IPS-NIHi11 (cell line): ENCODE measurements at places on chromosomes 7 and 10.

GRCh38 chr7:53351681-53352080 is 316.2 kb downstream of the POM121L12 start:
- DNase-seq = no peak

- DNase-seq = no peak
Measured at GRCh38 chr7:16514729-16515128, 11.9 kb upstream of the LRRC72 start.

GRCh38 chr10:31399631-31400030 is 80.6 kb downstream of the ZEB1 start:
- peak; percentile 11 for DNase-seq

GRCh38 chr10:34667177-34667576 is 147.9 kb downstream of the PARD3 start:
- no peak for DNase-seq

DNA sequence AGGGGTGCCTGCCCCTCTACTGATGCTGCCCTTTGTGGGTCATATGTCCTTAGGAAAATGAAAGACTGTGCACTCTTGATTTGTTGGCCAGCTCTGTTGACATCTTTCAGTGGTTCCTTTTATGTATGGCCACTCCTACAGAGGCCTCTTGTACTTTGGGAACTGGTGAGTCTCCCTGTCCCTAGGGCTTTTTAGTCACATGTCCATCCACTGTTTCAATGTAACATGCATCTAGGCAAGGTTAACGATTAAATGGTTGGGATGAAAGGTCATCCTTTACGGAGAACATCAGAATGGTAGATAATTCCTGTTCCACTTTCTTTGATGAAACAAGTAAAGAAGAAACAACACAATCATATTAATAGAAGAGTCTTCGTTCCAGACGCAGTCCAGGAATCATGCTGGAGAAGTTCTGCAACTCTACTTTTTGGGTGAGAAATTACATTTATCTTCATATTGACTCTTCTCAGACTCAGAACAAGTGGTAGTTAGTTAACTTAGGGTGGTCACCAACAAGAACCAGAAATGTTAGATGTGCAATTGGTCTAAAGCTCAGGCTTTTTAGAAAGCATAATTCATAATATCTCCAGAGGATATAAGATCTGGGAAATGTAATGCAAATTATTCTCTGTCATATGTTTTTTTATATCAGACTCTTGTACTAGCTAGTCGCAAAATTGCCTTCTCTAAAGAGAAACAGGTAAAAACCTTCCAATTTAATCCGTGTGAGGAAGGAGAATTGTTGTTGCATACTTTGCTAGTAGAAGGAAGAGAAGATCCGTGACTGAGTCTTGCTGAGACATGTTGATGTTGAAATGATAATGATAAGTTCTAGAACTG is at the start of gene ABCC2:
Gene ABCC2 (plus strand): TSS at position 194 of the 840 bp plus-strand sequence. CDS start 205 bp downstream, at position 399.
- DNase-seq = no peak

DNA sequence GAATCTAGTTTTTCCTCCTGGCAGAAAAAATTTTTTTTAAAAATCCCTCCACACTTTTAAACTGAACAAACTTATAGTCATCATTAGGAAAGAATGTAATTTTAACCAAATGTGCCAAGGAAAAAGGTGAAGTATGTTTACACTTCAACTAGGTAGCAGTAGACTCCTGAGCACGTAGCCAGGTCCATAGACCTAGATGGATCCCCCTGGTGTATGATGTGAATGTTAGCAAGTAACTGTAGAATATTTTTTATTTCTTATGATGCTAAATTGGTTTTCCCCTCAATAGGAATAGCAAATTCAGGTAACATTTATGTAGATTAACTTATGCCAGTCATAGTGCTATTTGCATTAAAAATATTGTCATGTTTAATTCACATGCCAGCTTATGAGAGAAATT is 19.6 kb downstream of the CABCOCO1 start:
- DNase-seq = no peak

DNA sequence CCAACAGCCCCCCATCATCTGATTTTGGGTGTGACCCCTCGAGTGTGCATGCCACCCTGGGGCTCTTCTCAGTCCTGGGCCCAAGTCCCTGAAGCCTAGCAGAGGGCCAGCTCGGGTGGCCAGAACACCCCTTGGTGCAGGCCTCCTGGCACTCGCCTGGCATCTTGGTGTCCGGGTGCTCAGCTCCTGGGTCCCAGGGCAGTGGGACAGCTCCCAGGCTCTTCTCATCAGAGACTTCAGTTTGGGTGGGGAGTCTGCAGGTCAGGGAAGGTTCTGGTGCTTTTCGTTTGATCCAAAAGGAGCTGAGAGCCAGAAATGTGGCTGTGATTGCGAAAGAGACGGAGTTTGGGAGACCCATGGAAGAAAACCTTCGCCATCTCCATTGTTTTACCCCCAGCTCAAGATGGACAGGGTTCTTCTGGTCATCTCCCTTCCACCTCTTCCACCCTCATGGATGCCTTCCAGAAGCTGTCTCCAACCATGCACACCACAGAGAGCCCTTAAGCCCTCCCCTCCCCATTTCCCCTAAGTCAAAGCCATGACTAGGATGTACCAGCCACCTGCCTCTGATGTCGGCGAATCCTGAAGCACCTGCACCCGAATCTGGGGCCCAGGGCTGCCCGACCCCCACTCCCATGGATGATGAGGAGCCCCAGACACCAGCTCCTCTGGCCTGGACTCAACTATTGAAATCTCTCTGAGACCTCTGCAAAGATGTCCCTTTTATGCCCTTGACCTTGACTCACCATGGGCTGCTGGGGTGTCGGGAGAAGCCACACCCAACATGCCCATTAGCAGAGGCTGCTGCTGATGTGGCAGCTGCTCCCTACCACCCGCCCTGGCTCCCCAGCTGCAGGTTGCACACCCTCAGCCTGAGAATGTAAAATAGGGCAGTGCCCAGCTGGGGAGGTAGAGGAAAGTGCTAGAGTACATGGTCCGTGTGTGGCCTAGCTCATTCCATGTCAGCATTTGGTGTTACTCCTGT is 55.3 kb downstream of the ADCYAP1R1 start:
- DNase-seq = no peak

- DNase-seq = no peak
Measured at GRCh38 chr10:117967149-117967650, 79.5 kb downstream of the RAB11FIP2 start.

DNA sequence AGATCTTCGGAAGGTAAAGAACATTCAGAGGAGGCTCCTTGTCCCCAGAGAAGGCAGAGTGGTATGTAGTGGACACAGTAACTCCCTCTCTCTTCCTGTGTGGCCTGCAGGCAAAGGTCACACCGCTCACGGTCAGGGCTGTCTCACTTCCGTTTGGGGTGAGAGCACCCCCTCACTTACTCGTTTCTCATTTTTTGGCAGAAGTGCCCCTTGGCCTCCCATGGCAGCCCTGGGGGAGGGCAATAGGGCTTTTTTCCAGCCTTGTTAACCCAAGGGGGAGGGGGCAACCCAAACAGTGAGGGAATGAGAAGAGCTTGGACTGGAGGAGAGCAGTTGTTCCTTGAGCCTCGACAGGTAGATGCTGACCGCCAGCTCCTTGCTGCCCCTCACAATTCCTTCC is 31.8 kb upstream of the SRGN start:
- no peak for DNase-seq

GRCh38 chr7:101608772-101609713 is 20.1 kb downstream of the MYL10 start:
- DNase-seq = peak; percentile 72

DNA sequence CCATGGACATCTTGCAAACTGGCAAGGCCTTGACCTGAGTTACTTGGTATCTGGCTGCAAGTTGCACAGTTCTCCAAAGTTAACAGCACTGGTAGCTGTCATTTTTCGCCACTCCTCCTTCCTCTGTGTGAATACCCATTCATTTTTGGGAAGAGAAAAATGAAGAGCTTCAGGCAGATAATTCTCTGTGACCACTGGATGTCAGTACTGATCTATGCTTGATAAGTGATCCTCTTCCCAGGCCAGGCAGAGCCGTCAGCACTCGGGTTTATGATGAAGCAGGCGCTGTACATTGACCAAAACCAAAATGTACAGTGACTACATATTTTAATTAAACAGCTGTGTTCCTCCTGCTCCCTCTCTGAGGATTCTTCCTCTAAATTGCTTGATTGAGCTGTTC is 55.9 kb upstream of the PDZD8 start:
- DNase-seq = no peak

DNA sequence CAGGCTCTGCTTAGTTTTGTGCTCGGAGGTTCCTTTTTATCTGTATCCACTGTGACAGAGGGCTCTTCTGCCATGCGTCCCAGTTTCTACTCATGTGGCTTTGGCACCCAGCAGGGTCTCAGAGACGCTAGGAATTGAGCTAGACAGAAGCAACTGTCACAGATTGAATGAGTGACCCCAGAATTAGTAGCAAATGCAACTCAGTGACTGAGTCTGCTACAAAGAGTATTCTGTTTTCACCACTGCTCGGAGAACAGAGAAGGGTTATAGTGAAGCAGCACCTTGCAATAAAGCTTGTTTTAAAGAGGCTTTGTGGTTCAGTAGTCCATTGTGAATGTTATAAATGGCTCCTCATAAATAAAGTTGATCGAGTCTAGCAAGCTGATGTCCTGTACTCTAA is 113.2 kb downstream of the DNAH11 start:
- DNase-seq = no peak

GRCh38 chr10:124357561-124357885 is 61.2 kb downstream of the OAT start:
- DNase-seq = no peak

DNA sequence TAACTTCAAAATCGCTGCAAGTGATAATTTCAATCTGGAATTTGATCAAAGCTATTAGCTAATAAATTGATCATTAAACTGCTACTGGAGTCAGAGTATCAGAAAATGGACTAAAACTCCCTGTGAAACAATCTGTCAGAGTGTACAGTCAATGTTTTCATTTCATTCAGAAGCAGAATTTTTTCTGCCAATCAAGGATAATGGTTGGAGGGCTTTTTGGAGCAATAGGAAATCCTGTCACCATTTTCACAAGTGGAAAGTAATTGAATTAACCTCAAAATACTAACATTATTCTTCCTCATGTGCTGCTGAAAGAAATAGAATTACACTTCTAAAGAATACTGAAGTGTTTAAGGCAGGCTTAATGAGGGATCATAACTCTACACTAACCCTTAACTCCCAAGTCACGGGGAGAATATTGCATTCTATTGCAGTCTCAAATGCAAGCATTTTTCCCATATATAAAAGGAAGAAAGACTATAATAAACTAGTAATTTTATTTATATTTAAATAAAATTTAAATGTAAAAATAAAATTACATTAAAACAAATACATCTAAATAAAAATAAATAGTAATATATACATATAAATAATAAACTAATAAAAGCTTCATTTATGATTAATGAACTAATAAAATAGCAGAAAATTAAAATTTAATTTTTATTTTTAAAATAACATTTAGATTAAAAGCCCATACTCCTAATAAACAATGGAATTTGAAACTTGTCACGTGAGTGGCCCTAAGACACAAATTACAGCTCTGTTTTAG is 67.1 kb downstream of the SEMA3E start:
- no peak for DNase-seq

DNA sequence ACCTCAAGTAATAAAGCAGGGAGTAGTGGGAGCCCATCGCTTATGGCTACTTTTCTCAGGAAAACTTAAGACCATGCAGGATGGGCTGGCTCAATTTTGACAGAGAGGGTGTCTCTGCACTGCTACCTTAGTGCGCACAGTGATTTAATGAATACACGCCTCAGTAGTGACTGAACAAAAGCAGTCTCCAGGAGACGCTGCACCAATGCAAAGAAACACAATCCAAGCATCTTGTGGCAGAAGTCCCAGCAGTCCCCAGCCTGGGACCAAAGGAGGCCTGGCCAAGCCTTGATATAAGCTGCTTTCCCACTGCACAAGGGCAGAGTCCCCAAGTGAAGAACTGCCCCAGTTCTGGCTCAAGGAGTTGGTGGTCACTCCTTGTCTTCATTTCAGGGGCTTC is 368.9 kb downstream of the KCNMA1 start:
- no peak for DNase-seq

GRCh38 chr10:1154531-1155295 is 98.5 kb downstream of the WDR37 start:
- no peak for DNase-seq

GRCh38 chr10:64508029-64508661 is 986.9 kb downstream of the REEP3 start:
- no peak for DNase-seq

DNA sequence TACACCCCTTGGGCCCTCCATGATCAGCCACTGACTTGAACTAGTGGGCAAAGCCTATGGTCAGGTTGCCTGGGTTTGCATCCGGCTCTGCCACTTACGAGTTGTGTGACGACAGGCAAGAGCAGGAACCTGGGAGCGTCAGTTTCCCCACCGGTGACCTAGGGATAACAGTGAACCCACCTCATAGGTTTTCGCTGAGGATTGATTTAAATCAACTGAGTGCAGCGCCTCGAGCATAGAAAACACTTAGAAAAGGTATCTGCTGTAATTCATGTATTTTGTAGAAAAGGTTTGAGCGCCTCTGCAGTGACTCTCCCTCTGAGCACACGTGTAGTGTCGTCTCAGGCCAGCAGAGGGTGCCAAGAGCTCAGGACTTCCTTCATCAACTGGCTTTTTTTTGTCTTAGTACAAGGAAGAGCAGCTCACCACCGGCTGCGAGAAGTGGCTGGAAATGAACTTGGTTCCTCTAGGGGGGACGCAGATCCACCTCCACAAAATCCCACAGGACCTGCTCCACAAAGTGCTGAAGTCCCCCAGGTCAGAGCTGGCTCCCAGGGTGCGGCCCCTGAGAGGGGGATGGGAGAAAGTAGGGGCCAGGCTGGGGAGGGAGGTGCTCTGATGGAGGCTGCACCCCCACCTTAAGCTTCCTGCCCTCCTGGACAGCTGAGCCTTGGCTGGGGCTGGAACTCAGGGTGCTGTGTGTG is 27.7 kb downstream of the BTBD16 start:
- DNase-seq = peak; percentile 88

- DNase-seq = no peak
Measured at GRCh38 chr7:87497482-87497881, 22.0 kb upstream of the ABCB4 start.

GRCh38 chr10:69413221-69413865 is 3.4 kb downstream of the TACR2 start:
- peak; percentile 78 for DNase-seq

DNA sequence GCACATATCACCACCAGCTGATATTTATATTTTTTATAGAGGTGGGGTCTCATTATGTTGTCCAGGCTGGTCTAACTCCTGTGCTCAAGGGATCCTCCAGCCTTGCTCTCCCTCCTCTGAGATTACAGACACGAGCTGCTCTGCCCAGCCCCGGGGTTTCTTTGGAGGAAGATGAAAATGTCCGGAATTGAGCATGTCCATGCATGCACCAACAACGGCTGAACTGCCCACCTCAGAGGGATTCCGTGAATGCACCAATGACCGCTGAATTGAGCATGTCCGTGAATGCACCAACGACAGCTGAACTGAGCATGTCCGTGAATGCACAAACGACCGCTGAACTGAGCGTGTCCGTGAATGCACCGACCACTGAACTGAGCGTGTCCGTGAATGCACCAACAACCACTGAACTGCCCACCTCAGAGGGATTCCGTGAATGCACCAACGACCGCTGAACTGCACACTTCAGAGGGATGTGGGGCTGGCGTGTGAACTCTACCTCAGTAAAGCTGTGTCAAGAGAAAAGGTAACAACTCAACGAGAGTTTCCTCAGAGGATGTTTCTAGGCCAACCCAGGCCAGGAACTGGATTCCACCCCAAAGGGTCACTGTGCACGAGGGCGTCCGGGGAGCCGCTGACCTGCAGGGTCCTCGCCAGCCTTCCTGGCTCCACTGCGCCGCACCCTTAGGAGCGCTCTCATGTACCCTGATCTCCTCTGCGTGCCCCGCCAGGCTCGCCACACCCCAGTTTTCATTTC is 34.9 kb upstream of the INPP5A start:
- no peak for DNase-seq

- no peak for DNase-seq
Measured at GRCh38 chr7:47765373-47765979, 182.8 kb downstream of the PKD1L1 start.

GRCh38 chr7:76359111-76359977 is 553 bp upstream of the YWHAG start:
- DNase-seq = peak; percentile 92
